ENCODE measurements at places on chromosomes 12 and 14. TPM values are rescaled to one million over a fixed set of nuclear protein-coding genes. Genes with fewer than 3 reads are reported as not detected.

The SDR39U1 gene
- 5.0 TPM for total RNA-seq

The ACSM4 gene
- not detected for total RNA-seq

The PLA2G1B gene
- not detected for total RNA-seq

The PLBD1 gene
- not detected for total RNA-seq

The C12orf50 gene
- not detected for total RNA-seq

The VPS37B gene
- 8.6 TPM for total RNA-seq
